ENCODE measurements at places on chromosomes 5 and 9.

DNA sequence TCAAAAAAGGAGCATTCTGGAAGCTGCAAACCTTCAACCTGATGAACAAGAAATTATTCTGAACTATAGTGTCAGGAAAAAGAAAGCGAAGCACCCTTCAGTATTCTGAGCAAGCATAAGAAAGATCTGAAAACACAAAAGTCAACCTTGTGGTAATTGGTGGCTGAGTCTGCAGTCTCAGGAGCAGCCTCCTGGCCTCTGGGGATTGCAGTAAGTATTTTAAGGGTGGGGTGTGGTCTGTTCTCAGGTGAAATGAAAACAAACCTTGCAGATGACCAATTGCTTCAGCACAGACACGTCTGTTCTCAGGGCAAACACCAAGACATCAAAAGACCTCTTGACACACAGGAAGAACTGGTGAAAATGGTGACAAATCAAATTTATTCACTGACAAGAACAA is 147.8 kb upstream of the RAPGEF1 start:
- H3K36me3 ChIP-seq: no peaks in the 10 kb centered on the region
- DNase-seq: no peak
- no peak overlapping the region for H3K27ac ChIP-seq

DNA sequence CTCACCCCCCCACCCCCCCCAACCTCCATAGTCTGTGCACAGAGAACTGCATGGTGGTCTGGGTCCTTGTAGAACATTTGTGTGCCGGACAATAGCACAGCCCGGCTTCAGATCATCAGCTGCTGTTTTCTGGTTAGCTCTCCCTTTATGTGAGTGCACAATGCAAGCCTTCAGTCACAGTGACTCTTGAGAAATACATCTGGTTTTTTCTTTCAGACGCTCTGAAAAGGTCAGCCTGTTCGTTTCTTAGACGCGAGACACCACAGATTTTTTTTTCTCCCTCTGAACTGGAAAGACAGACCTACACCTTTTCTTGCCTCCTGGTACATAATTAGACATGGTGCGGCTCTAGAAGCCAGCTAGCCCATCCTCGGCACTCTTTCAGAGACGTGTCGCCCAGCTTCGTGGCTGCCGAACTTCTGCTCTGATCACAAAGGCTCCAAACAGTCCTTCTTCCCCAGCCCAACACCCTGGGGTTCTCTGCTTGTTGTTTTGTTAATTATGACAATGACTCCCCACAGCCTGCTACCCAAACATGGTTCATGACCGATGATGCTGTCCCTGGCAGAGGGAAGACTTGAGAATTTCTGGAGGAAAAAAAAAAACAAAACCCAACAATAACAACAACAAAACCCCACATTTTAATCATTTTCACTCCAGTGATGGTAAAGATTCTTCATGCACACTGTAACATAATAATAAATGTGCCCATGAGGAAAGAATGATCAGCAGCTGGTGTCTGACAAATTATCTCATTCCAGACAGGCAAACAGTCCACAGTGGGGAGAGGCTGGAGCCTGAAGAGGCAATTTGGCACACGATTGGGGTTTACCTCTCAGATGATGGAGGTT is 241.4 kb upstream of the ZNF462 start:
- no peaks in the 10 kb centered on the region for H3K27me3 ChIP-seq
- no peaks in the 10 kb centered on the region for H3K36me3 ChIP-seq
- H3K27ac ChIP-seq: peak overlapping the region; percentile 20
- H3K4me3 ChIP-seq: no peak overlapping the region
- H3K4me1 ChIP-seq: peaks cover 41% of the 10 kb centered on the region

GRCh38 chr9:14323083-14323971 is 9.4 kb upstream of the NFIB start:
- H3K36me3 ChIP-seq: no peaks in the 10 kb centered on the region
- H3K4me1 ChIP-seq: peaks cover 53% of the 10 kb centered on the region
- peak overlapping the region; percentile 97 for H3K27ac ChIP-seq
- peak overlapping the region; percentile 77 for H3K4me3 ChIP-seq
- DNase-seq: no peak

- no peak overlapping the region for H3K4me3 ChIP-seq
- H3K27ac ChIP-seq: no peak overlapping the region
- peaks cover 7% of the 10 kb centered on the region for H3K27me3 ChIP-seq
Observed at GRCh38 chr5:1781107-1781506, 18.5 kb downstream of the MRPL36 start.

- peaks cover 44% of the 10 kb centered on the region for H3K27me3 ChIP-seq
- no peak for DNase-seq
- no peaks in the 10 kb centered on the region for H3K36me3 ChIP-seq
- H3K4me1 ChIP-seq: peaks cover 14% of the 10 kb centered on the region
Observed at GRCh38 chr9:121505903-121506735, 6.5 kb upstream of the GGTA1 start.

DNA sequence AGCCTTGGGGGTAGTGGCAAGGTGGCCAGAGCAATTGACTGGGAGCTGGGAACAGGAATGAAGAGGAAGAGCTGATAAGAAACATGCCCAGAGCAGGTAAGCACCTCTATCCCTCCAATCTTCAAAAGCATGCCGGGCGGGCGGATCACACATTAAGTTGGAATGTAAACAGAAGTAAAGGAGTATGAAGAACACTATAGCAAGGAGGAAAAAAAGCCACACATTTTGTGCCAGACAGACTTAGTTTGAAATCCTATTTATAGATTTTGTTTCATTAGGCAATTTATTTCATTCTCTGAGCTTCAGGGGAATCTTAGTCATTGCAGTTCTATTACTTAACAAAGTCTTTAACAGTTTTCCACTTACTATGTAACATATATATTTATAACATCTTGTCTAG is 173.9 kb upstream of the TNC start:
- DNase-seq: peak; percentile 51
- H3K27ac ChIP-seq: peak overlapping the region; percentile 26
- H3K4me3 ChIP-seq: no peak overlapping the region
- peaks cover 43% of the 10 kb centered on the region for H3K4me1 ChIP-seq

DNA sequence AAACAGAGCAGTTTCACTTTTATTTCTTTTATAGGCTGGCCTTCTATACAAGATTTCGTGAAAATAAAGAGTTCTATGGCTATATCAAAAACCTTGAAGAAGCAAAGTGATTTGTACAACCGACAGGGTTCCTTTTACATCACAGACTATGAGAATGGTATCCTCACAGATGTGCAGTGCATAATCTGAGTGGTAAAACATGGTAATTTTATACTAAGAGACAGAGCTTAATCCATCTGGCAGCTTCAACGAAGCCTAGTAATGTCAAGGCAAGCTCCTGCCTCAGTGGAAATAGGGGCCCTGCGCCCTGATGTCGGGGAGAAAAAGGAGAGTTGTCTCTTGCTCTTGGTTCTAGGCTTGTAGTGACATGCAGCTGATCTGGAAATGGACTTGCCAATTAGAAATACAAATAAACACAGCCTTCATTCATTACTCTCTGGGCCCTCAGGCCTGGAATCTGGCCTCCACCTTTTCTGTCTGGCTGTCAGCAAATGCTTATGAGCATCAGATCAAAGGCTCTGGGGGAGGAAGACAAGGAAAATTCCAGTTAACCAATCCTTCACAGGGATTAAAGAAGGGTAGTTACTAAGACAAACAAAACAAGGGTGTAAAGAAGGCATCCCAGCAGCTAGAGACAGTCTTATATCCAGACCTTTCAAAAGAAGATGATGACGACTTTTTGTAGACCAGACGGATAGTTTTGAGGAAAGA is 33.6 kb upstream of the TRIM32 start:
- H3K4me1 ChIP-seq: no peaks in the 10 kb centered on the region
- H3K27ac ChIP-seq: no peak overlapping the region
- H3K4me3 ChIP-seq: no peak overlapping the region

- no peak for DNase-seq
- no peaks in the 10 kb centered on the region for H3K36me3 ChIP-seq
- peaks cover 25% of the 10 kb centered on the region for H3K4me1 ChIP-seq
- H3K27ac ChIP-seq: no peak overlapping the region
- peaks cover 4% of the 10 kb centered on the region for H3K27me3 ChIP-seq
Observed at GRCh38 chr9:31144614-31145013, 1239.8 kb upstream of the ACO1 start.

DNA sequence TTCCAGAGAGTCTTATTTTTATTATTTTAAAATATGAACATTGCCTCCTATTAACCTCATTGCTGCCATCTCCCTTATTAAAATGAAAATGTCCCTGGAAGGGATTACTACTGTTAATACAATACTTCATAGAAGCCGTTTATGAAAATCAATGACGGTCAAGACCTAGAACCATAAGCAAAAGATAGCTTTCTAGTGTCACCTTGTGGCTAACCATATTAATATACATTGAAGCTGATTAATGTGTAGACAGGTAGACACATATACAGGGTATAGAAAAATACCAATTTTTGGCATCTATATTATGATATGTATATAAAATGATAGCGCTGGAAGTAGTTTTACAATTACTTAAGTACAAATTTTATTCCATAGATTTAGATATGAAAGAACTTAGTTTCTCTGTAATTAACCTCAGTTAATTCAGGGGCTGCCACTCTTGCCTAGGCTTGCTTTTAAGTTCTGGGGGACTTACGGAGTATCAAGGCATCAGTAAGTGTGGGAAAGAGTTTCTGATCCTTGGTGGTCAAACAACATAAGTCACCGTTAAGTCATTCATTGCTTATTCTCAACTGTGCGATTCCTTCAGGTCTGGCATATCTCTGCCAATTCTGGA is 2.5 kb upstream of the YTHDC2 start:
- H3K4me3 ChIP-seq: no peak overlapping the region
- H3K36me3 ChIP-seq: peaks cover 5% of the 10 kb centered on the region
- no peak overlapping the region for H3K27ac ChIP-seq
- H3K27me3 ChIP-seq: peaks cover 33% of the 10 kb centered on the region

DNA sequence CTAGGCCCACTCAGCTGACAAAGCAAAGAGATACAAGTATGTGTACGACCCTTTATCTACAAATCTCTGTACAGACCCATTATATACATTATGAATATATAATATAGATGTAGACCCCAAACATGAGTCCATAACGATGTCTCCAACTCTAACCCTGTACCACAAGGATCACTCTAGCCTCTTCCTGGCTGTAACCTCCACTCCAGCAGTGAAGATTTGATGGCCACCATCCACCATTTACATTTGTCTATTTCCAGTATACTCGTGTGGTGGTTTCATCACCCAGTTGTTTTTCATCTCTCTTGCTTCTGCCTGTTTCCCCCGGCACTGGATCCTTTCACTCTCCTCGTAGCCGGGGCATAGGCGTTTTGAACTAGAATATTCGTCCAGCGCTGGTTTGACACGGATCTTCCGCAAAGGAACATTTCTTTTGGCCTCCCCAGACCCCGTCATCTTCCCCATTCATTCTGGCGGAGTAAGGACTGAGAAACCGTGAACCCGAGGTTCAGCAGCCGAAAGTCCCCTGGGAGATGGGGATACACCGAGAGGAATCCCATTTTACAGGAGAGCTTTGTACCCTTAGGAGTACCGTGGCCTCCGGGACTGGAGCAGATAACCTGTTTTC is 828 bp upstream of the TRIO start:
- no peak for DNase-seq
- H3K4me1 ChIP-seq: peaks cover 24% of the 10 kb centered on the region
- H3K4me3 ChIP-seq: peak overlapping the region; percentile 76

DNA sequence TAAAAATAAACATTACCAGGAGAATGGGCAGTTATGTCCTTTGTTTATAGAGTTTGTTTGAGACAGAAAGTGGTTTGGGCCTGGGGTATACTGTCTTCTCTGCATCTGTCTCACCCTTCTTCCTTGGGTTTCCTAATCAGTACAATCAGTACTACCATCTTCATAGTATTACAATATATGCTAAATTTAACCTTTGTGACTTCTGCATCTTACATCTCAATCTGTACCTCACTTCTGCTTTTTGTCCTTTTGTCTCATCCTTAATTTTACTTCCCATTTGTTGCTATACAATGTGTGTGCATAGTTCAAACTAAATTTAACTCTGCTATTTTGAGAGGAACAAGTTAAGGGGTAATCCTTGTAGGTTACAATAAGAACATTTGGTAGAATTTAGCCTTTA is 19.6 kb downstream of the FBXO38 start:
- no peak overlapping the region for H3K27ac ChIP-seq
- H3K36me3 ChIP-seq: peaks cover 29% of the 10 kb centered on the region
- H3K27me3 ChIP-seq: no peaks in the 10 kb centered on the region
- H3K4me3 ChIP-seq: no peak overlapping the region

- no peak overlapping the region for H3K4me3 ChIP-seq
- no peaks in the 10 kb centered on the region for H3K4me1 ChIP-seq
- H3K27me3 ChIP-seq: no peaks in the 10 kb centered on the region
- no peaks in the 10 kb centered on the region for H3K36me3 ChIP-seq
- no peak overlapping the region for H3K27ac ChIP-seq
Observed at GRCh38 chr9:115636596-115636995, 517.0 kb upstream of the PAPPA start.

DNA sequence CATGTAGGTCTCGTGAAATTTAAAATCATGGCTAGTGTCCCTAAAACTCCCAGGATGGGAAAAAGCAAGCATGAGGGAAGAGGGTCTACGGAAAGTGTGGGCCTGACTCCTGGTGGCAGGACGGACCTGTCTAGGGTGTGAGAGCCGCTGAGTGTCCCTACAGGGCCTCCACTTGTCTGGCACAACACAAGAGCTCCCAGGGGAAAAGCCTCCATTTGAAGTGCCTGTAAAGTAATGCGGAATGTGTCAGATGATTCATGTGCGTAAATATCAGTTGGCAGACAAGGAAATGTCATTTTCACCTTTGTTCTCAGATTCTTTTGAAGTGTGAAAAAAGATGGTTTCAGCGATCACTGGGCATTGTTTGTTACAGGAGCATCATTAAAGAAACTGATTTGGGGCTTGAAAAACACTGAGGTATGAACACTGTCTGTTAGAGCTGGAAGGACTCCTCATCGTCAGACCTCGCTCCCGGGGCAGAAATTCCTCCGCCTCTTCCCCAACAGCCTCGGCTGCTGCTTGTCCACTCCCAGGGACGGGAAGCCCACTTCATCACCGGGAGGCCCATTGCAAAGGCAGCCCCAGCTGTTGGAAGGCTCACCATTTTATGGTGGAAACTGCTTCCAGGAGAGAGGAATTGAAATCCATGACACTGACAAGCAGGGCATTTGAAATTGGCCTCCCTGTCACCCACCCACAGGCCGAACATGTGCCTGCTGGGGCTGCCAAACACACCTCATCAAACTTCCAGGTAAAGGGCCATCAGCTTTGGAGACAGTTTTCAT is 240.8 kb downstream of the FSTL4 start:
- H3K27ac ChIP-seq: no peak overlapping the region
- no peaks in the 10 kb centered on the region for H3K27me3 ChIP-seq
- peaks cover 10% of the 10 kb centered on the region for H3K36me3 ChIP-seq
- H3K4me1 ChIP-seq: peaks cover 11% of the 10 kb centered on the region
- no peak overlapping the region for H3K4me3 ChIP-seq

DNA sequence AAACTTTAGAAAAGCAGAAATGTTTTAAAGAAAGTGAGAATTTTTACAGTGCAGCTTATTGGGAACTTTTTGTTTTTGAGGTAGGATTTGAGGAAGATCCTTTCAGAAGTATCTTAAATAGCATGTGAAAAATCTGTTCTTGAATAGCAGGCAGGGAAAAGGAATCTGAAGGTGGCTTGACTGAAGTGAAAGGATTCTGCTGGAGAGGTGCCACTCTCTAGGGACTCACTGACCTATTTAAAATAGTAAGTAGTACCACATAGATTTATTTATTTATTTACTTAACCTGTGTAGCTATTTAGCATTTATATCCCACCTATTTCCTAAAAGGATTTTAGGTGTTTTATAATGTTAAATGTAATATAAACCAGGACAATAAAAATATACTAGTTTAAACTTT is 69.1 kb downstream of the NIPBL start:
- DNase-seq: no peak
- H3K4me3 ChIP-seq: no peak overlapping the region
- no peak overlapping the region for H3K27ac ChIP-seq
- H3K4me1 ChIP-seq: peaks cover 19% of the 10 kb centered on the region
- no peaks in the 10 kb centered on the region for H3K27me3 ChIP-seq

Measured in mesothelial cell of epicardium (in vitro differentiated cells).